ENCODE measurements at places on chromosomes 2 and 18.

- no peak for DNase-seq
These were observed 18.0 kb downstream of the C2orf74 start for GRCh38 chr2:61179701-61180639.

DNA sequence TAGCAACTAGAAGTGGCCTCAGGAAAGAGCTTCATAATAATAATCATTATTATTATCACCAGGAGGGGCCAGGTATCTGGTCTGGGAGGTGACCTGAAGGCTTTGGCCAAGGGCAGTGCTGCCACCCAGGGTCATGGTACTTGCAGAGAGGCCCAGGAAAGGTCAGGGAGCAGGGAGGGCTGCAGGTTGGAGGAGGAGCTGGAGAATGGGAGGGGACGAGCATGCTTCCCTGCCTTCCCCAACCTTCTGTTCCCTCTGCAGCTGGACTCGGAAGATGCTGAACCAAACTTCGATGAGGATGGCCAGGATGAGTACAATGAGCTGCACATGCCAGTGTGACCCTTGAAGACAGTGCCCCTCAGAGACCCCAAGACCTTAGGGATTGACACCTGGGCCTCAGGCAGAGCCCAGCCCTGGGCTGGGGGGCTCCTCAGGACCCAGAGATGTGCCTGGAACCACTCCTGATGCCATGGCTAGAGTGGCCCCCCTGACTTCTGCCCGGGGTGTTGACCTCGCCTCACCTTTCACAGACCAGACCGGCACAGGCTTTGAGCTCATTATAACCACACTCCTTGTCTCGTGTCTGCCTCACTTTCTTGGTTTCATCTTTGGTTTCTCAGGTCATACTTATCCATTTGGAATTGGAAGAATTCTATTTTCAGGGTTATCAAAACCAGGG is 14.1 kb downstream of the SLC4A3 start:
- DNase-seq, result no peak

DNA sequence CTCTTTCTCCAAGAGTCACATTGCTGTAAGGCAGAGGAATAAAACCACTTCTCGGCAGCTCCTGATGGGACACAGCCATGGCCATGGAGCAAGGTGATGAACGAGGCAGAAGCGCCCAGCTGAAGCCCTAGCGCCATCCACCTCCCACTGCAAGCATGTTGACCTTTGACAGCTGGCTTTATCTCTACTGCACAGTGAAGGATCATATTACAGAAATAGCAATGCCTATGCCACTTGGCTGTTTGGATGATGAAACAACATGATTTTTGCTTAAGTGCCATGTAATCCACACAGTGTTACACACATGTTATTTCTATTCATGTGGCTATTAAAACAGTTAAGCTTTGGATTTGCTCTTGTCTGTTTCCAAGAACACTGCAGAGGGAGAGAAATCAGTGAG is 167.7 kb downstream of the VAPA start:
- no peak for DNase-seq

DNA sequence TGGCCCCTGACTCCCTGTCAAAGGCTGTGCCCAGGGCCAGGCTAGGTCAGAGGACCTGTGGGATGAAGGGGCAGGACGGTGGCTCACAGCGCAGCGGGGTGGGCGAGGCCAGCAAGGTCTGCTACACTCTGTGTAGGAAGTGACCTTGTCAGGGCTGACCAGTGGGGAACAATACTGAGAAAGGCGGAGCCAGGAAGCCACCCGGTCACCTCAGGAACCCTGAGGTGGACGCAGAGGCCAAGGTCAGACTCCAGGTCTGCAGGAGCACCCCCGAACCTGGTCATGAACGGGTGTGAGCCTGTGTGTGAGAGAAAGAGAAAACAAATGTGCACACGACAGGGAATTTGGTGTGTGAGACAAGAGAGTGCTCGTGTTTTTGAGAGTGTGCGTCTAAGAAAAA is 72.3 kb downstream of the SMAD7 start:
- no peak for DNase-seq

GRCh38 chr2:197952540-197953202 is 148.3 kb downstream of the PLCL1 start:
- DNase-seq, result no peak

DNA sequence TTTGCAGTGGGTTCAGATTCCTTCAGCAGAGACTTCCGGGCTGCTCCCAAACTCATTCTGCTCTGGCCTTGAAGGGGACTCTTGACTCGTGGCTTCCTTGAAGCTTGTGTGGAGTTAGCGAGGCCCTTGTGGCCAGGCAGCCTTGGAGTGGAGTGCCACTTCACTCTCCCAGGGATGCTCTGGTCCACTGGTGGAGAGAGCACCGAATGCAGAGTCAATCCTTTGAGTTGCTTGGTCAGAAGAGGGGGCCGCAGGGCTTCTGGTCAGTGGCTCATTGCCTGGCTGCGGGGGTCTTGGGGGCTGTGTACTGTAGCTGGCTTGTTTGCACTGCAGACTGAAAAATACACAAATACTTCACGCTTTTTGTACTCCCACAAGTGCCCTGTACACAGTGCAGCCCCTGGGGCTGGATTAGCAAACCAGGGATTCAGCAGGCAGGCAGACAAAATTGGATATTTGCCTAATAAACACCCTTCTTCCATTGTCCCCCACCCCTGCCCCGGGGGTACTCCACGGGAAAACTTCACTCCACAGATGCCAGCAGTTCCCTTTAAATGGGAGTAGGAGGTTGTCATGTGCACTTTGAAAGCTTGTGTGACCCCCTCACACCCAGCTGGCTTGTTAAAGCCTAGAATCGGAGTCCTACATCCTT is 3.2 kb downstream of the GLI2 start:
- DNase-seq, result no peak

DNA sequence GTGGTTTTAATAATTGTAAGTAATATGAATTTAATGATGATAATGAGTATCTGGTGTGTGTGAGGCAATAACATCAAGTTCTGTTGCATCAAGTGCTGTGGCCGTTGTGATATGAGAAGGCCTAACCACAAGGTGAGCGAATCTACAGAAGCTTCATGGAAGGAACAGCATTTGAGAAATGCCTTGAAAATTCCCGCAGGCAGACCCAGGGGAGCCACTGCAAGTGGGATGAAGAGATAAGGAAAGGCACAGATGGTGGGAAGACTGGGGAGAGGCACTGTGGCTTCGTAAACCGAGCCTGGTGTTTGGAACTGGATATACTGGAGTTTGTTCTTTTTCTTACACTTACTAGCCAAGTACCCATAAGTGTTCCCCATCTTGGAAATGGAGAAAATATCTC is 357.5 kb downstream of the PTPRM start:
- no peak for DNase-seq

DNA sequence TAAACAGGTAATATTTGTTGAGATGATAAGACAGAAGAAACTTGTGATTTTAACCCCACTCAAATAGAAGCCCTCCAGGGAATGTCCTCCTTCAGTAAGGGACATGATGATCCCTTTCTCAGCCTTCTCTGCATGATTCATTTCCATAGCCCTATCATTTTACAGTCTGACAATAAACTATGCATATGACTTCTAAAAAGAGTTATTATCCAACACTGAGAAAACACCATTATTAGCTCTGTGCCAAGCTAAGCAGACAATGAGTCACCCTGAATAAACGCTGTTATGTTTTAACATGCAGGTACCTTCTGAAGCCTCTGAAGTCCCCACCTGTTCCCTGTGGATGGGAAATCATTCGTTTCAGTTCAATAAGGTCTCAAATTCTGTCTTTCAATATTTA is 54.7 kb downstream of the DTNB start:
- no peak for DNase-seq

- no peak for DNase-seq
These were observed 705.1 kb upstream of the GCFC2 start for GRCh38 chr2:76415821-76416220.

DNA sequence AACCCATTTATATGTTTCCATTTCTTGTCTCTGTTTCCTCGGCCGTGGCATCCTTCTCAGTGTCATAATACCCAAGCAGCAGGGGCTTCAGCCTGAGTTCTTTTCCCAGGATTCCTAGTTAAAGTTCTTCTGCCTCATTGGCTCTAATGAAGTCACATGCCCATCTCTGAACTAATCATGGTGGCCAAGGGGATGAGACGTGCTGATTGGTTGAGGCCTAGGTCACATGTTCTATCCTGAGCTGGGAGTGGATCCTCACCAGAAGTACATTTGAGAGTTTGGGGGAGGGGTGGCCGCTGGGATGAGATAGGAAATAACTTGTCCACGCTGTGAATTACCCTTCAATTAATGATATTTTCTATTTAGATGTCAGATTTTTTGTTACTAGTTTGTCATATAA is 3.8 kb upstream of the UGT1A5 start:
- DNase-seq, result no peak

DNA sequence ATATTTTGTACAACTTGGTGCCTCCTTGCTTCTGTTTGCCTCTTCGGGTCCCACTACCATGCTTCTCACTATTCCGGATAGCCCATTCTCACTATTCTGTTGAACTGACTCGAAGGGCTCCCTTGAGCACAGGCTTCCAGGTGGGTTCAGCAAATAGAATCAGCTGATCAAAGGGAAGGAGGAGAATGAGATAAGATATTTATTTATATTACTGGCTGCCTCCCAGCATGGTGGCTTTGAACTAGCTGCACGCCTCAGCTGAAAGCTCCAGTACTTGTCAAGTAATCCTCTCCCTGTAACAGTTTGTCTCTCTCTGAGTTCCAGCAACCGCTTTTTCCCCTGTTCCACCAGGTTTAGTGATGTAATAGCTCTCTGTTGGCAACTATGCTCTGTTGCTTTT is 187.8 kb upstream of the HNRNPA3 start:
- DNase-seq, result no peak

DNA sequence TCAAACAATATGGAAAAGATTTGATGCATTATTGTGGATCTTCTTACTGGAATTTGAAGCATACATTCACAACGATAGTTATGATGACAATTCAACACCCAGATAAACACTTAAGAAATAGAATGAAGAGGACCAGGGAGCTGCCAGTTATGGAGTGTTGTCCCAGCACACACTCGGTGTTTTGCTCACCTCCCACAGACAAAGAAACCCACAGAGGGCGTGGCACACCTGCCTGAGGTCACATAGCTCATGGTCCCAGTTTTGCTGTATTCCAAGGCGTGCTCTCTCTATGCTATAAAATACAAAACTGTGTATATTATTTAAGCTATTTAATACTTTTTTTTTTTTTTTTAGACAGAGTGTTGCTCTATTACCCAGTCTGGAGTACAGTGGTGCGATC is 31.1 kb downstream of the EFR3B start:
- DNase-seq, result no peak

- DNase-seq, result no peak
These were observed 160.3 kb downstream of the EN1 start for GRCh38 chr2:118687192-118687591.

All from activated T-helper 1 cell treated with anti-CD3 and anti-CD28 coated beads, Interleukin-2, amount 50 U/mL, for 16 hours (primary cell).